GM18507 (cell line): ENCODE measurements at places on chromosomes 2 and 18.

DNA sequence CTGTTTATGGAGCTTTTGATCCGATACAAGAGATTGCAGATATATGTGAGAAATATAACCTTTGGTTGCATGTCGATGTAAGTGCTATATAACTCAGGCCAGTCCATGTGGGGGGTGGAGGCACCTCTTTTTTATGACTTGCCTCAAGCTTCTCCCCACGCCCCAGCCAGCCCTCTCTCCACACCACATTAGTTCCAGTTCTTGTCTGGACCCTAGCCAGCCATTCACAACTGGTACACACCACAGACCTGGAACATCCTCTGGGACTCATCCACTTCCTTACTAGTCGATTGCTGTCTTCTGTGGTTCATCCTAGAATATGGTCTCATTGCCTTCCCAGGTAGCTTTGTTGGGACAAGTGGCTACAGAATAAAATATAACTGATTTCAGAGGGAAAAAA, 31.0 kb downstream of the GAD1 start:
- DNase-seq: no peak

DNA sequence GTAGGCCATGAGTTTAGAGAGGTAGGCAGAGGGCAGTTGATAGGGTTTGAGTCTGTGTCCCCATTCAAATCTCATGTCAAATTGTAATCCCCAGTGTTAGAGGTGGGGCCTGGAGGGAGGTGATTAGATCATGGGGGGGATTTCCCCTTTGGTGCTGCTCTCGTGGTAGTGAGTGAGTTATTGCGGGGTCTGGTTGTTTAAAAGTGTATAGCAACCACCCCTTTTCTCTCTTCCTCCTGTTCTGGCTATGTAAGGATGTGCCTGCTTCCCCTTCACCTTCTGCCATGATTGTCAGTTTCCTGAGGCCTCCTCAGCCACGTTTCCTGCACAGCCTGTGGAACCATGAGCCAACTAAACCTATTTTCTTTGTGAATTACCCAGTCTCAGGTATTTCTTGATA, 25.5 kb downstream of the MARCHF4 start:
- DNase-seq: no peak

DNA sequence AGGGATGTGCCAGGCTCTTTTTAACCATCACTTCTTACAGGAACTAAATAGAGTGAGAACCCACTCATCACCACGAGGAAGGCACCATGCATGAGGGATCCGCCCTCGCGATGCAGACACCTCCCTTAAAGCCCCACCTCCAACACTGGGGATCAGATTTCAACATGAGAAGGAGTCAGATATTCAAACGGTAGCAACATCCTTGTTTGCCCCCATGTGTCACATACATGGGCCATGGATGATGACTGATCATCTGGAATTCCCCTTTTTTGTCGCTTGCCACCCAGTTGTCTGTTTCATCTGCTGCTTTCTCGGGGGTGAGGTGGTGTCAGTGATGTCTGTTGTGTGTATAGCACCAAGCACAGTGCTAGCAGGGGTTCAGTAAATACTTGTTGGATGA, 57.9 kb downstream of the NCK2 start:
- no peak for DNase-seq

GRCh38 chr2:216410550-216410949, 1.7 kb upstream of the SMARCAL1 start:
- no peak for DNase-seq

DNA sequence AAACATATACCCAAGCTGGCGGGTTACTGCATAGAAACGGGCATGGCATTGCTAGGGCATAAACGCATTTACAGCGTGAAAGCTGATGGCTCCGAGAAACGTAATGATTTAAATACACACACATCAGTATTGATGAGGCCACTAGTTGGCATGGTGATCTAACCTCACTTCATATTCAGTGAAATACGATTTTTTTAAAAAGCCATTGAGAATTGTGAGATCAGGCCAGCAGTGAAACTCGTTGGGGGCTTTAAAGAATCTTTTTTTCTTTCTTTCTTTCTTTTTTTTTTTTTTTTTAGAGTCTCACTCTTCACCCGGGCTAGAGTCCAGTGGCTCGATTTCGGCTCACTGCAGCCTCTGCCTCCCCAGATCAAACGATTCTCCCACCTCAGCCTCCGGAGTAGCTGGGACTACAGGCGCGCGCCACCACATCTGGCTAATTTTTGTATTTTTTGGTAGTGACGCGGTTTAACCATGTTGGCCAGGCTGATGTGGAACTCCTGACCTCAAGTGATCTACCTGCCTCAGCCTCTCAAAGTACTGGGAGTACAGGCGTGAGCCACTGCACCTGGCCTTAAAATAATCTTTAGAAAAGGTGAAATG, 2.4 kb upstream of the SMAD7 start:
- DNase-seq: no peak

DNA sequence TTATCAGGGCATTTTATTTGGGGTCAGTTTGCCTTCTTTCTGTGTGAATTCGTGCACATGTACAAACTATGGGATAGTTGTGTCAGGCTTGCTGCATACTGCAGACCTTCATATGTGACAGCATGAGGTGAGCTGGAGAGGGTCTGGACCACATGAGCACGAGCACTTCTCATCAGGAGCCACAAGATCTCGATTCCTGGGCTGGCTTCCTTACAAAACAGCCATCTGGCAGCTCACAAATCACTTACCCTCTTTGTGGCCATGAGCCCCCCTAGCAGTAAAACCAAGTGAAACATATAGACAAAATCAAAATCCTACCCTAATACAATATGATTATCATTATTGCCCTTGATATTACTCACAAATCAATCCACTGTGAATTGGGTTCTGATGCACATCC, 121.2 kb downstream of the MTCL1 start:
- no peak for DNase-seq

DNA sequence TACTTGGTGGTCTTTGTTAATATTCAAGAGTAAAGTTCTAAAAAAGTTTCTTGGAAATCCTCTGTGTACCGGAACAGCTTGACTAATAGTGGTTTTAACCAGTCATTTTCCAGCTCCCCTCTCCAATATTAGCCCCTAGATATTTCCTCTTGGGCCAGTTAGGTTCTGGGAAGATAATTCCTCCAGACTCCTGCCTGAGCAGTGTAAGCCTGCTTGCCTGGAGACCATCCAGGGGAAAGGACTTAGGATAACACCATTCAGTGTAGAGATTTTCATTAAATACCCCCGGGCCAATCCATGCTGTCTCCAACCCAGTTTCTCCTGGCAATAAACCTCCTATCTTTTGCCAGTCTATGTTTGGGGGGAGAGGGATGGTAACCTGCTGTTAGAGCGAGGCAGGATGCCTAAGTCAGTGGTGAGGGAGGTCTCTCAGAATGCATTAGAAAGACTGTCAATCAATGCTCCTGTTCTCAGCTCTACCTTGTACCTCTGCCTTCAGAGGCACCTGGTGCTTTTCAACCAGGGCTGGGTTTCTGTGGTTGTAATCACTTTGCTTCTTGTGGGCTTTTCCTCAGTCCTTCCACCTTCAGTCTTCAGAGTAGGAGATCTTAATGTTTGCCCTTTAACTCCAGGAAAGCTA, 186.4 kb downstream of the RNF152 start:
- DNase-seq: no peak

- no peak for DNase-seq
Measured at GRCh38 chr2:51158251-51158650, 126.3 kb upstream of the NRXN1 start.

GRCh38 chr2:238509151-238509835, 82.6 kb downstream of the ASB1 start:
- no peak for DNase-seq
